Right cardiac atrium (tissue), 5 donors: ENCODE measurements at places on chromosomes 4 and X.

DNA sequence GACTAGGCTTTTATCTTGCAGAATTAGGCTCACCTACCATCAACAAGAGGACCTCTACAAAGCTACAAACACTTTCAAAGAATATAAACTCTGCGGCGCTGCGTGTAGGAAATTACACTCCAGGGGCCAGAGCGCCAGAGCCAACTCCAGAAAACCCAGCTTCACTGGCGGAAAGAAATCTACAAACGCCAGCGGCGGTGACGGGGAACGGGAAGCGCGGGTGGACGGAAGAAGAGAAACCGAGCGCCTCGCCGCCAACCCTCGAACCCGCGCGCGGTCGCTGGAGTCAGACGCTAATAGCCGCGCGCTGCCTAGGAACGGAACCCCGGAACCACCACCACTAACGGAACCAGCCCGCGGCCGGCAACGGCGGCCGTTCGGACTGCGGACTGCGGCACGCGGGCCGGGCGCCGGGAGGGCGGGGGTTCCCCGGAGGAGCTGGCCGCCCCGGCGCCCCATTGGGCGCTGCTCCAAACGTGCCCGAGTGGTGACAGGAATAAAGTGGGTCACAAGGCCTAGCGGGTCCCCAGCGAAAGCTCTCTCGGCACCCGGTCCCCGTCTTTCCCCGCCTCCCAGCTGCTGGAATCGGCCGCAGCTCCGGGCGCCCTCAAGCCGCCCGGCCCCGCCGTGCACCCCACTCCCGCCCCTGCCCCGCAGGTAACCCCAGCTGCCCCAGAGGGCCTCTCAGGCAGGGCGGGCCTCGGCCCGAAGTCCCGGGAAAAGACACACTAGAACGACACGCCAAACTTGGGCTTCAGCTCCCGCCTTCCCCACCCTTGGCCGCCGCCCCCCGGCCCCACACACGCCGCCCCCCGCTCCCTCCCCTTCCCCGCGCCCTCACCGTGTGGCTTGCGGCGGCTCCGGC is 836 bp downstream of the CLOCK start:
- peak; percentile 95 for DNase-seq

GRCh38 chr4:141275834-141276233 is 55.1 kb downstream of the ZNF330 start:
- no peak for DNase-seq

DNA sequence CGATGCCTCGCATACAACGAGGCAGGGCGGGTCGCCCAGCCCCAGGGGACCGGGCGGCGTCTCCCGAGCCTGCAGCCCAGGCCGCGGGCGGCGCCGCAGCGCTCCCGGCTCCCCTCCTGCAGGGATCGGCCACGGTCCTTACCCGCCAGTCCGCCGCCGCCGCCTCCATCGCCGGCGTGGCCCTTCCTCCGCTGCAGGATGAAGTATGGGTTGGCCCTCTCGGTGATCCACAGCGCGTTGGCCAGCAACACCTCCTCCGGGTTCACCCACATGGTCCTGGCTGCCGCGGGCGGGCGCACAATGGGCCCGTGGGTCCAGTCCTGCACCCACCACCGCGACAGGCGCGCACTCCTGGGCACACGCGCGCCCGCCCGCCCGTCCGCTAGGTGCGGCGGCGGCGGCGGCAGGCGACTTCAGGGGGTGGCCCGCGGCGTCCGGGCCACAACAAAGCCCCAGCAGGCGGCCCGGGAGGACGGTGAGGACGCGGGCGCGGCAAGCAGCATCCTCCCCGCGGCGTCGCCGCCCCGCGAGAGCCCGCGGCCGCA is 339 bp downstream of the TBC1D9 start:
- peak; percentile 83 for DNase-seq

GRCh38 chr4:14614840-14615239 is 387.4 kb upstream of the CPEB2 start:
- no peak for DNase-seq

DNA sequence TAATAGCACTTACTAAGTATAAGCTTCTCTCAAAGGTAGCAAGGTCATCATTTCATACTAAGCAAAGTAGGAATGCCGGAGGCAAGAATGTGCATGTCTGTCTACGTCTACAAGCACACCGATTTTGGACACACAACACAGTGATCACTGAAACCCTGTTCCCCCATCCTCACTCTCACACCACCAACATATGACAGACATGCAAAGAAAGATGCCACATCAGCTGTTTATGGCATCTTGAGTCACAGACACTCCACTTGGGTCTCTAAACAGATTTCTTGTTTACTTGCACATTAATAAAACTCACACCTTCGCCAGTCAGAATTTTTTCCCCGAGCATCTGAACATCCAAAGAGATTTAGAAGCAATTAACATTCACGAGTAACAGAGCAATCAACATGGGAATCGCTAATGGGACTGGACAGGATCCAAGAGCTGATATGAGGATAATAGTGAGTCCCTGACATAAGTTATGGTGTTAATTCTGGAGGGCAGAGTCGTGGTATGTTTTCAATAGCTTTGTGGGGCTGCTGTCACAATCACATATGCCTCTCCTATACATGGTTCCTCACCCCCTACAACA is 324.1 kb downstream of the DHX15 start:
- no peak for DNase-seq

DNA sequence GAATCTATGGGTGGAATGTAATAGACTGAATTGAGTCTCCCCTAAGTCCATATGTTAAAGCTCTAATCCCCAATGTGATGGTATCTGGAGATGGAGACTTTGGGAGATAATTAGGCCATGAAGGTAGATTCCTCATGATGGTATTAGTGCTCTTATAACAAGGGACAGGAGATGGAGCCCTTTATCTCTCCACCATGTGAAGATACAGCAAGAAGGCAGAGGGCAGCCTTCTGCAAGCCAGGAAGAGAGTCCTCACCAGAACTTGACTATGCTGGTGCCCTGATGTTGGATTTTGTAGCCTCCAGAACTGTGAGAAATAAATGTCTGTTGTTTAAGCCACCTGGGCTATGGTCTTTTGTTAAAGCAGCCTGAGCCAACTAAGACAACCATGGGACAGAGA is 76.4 kb upstream of the F8A3 start:
- DNase-seq, result no peak

DNA sequence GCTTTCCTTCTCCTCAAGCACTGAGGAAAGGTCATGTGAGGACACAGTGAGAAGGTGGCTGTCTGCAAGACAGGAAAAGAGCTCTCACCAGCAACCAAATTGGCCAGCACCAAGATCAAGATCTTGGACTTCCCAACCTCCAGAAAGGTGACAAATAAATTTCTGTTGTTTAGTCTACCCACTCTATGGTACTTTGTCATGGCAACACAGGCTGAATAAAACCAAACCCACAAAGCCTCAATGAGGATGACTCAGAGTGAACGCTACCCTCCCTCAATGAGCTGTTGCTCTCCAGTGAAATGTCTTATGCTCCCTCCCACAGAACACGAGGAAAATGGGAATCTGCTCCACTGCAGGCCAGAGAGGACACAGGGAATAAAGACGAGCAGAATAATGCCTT is 244.1 kb downstream of the RAB28 start:
- no peak for DNase-seq

GRCh38 chrX:107205770-107206696 is at the start of the genes DNAAF6 and NUP62CL:
Gene DNAAF6, plus strand, starts transcription at chrX:107206611. Its CDS starts 6,265 bp downstream, at chrX:107212876.
Gene NUP62CL, minus strand, starts transcription at chrX:107206433. Its CDS starts 31,287 bp downstream, at chrX:107175146.
- DNase-seq, result peak; percentile 56

DNA sequence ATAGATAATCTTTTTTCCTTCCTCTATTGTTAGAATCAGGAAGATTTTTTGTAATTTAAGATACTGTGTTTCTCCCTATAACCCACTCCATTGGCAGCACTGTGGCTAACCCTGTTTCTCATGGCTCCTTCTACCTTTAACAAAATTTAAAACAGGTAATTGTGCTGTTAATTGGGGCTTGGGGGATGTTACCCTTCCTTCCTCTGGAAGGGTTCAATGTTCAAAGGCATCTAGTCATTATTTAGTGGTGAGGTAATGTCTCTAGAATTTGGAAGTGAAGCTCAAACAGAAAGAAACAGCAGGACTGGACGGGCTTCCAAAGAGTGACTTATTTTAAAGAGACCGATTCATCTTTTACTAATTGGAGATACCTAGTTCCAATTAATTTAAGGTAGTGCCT is 166.4 kb downstream of the TRIML1 start:
- no peak for DNase-seq

DNA sequence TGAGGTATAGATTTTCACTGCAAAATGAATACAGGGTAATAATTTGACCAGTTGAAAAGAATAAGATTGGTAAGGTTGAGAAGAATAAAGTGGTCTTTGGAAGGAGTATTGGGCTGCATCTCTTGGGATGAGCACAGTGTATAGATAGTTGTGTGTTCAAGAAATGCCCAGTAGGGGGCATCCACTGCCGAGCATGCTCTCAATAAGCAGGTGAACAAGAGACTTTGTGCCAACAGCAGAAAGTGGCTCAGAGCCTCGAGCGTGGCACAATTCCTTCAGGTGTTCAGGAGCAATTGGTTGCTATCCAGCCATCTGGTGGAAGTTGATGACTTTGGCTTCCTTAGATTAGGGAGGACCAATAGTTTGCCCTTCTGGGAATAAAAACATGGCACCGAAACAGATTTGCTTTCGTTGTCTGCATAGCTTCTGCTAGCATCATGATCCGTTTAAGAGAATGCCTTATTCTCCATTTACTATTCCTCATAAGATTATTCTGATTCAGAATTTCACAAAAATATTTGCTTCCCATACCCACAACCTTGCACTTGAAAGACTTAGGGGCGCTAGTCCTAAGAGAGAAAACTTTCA is 258.1 kb upstream of the NEIL3 start:
- no peak for DNase-seq

- DNase-seq, result peak; percentile 69
These were observed 47.7 kb downstream of the PRPS1 start for GRCh38 chrX:107675823-107676555.
